ENCODE measurements at places on chromosomes 16 and 17. TPM values are rescaled to one million over a fixed set of nuclear protein-coding genes. Genes with fewer than 3 reads are reported as not detected.

GRCh38 chr17:17812211-17813054 is 24.4 kb downstream of the SREBF1 start:
- DNase-seq = peak; percentile 92

GRCh38 chr16:89357055-89357816 is 133.1 kb downstream of the ANKRD11 start:
- DNase-seq = peak; percentile 27

- DNase-seq = no peak
Measured at GRCh38 chr17:44794851-44795413, 35.2 kb downstream of the GJC1 start.

GRCh38 chr16:22184615-22184968 is 21.5 kb upstream of the EEF2K start:
- no peak for DNase-seq

- no peak for DNase-seq
Measured at GRCh38 chr16:68235108-68235886, 630 bp downstream of the ESRP2 start.

- DNase-seq = no peak
Measured at GRCh38 chr17:57675427-57676387, 69.4 kb downstream of the CCDC182 start.

GRCh38 chr17:78972507-78973105 is 7.1 kb downstream of the LGALS3BP start:
- DNase-seq = no peak

GRCh38 chr16:47426806-47427205 is 34.1 kb downstream of the ITFG1 start:
- no peak for DNase-seq

DNA sequence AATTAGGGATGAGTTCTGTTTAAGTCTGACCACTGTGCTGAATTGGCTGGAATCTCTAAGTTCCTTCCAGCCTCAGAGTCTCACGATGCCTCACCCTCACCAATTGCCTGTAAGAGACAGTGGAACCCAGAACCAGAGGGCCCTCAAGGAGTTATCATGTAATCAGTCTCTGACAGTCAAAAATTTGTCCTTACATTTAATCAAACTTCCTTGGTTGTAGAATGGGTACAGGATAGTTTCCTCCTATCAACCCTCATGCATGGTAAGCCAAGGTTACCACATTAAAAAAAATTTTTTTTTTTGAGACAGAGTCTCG is 83.2 kb downstream of the CDK5R1 start:
- no peak for DNase-seq

GRCh38 chr16:52367821-52368220 is 179.1 kb downstream of the TOX3 start:
- no peak for DNase-seq

DNA sequence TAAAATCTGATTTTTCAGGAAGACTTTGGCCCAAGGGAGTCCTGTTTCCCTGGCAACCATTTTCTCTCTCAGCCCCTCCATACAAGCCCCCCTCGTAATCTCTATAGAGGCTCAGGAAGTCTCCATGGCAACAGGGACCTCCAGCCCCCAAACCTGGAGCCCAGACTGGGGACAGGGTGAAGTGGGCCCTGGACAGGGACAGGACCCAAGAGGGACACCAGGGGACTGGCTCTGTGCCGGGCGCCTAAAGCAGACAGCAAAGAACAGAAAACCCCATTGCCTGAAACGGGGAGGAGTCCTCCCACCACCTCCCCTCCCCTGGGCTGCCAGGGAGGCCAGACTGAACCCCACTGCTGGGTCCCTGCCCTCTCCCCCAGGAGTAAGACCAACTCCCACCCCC is 40.6 kb downstream of the CPNE2 start:
- no peak for DNase-seq

- DNase-seq = no peak
Measured at GRCh38 chr16:78925083-78925767, 675.3 kb downstream of the MAF start.

DNA sequence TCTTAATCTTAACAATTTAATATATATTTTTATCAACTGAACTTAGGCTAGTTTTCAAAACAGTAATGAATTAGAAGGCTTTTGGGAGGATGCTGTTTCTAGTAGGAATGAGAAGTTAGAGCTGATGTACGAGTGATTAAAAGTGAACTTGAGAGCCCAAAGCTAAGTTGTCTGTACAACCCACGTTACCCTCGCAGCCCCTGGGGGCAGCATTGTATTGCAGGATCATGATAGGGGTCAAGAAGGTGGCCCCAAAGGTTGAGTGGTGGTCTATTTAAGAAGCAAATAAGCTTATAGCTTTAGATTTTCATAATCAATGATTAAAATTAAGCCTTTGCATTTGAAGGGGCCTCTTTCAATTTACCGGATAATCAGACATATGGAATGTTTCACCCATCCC is 33.7 kb upstream of the ALDH3A2 start:
- DNase-seq = no peak

GRCh38 chr17:33925649-33926048 is 329.4 kb upstream of the CCL2 start:
- no peak for DNase-seq

DNA sequence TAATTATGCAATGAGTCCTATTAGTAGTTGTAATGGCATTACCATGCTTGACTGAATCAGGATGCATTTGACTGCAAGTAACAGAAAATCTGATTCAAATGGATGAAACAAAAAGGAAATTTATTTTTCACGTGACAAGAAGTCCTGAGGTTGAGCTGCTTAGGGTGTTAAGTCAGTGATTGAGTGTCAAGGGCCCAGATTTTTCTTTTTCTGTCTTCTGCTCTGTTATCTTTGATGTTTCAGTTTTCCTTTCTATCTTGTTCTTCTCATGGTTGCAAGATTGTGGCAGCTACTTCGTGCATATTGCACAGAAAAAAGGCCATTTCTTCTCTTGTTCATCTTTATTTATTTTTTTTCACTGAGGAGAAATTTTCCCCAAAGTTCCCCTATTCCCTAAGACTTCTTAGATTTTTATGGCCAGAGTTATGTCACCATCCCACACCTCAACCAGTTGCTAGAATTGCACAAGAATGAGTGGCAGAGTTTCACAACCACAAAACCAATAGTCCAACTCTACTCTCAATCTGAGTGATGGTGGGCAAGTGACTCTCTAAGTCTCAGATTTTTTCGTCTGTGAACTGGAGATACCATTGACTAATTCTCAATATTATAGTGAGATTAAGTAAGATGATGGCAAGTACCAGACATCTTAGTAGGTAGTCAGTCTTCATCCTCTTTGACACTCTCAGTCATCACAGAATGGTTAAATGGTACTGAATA is 15.7 kb upstream of the GPR139 start:
- no peak for DNase-seq

The SCARF1 gene
- 1.1 TPM for total RNA-seq

The INCA1 gene
- 0.86 TPM for total RNA-seq

The MARCHF10 gene
- 0.25 TPM for total RNA-seq

The ACSM5 gene
- not detected for total RNA-seq
